NCI-H1092 (cell line): ENCODE measurements at places on chromosomes 3 and 15.

DNA sequence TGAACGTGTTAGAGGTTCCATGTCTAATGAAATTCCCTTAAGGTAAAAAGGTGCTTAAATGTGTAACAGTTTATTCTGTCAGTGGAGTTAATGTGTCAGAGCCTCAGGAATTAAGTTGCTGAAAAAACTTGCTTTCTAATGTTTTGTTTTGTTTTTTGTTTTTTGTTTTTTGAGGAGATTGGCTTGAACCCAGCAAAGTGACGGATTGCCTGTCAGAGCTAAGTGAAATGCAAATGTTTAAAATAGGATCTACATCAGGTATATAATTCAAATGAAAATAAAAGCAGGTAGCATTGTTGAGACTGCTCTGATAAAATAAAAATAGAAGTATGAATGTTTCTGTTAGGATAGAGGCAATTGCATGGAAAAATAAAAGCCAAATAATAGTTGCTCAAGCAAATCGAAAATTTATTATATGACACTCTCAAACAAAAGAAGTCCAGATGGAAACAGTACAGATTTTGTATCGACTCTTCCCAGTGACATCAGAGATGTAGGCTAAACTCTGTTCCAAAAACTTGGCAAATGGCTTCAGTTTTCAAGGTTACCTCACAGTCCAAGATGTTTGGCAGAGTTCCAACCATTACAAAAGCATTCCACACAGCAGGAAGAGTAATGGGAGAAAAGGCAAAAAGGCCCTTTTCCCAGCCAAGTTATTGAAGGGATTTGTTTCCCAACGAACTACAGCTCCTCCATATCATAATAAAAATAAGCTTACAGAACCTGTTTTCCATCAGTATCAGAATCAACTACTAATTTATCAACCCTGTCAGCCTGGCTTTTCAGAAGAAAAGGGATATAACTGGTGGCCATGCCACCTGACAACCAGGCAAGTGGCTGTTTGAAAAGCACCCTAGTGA is 291.0 kb downstream of the TBL1XR1 start:
- peak; percentile 49 for DNase-seq

GRCh38 chr3:177887475-177887874 is 648.8 kb upstream of the KCNMB2 start:
- DNase-seq = no peak

- no peak for DNase-seq
These were observed 358.9 kb downstream of the RBMS3 start for GRCh38 chr3:29639578-29640290.

GRCh38 chr15:58703610-58704009 is 45.9 kb downstream of the ADAM10 start:
- no peak for DNase-seq

- no peak for DNase-seq
These were observed 7.4 kb downstream of the TMIE start for GRCh38 chr3:46708401-46709156.

- DNase-seq = no peak
These were observed 68.0 kb upstream of the STAC start for GRCh38 chr3:36312351-36312750.

- no peak for DNase-seq
These were observed 140.7 kb downstream of the IMPG2 start for GRCh38 chr3:101179637-101180036.

GRCh38 chr3:9817436-9817835 is 7.4 kb downstream of the TTLL3 start:
- DNase-seq = no peak

DNA sequence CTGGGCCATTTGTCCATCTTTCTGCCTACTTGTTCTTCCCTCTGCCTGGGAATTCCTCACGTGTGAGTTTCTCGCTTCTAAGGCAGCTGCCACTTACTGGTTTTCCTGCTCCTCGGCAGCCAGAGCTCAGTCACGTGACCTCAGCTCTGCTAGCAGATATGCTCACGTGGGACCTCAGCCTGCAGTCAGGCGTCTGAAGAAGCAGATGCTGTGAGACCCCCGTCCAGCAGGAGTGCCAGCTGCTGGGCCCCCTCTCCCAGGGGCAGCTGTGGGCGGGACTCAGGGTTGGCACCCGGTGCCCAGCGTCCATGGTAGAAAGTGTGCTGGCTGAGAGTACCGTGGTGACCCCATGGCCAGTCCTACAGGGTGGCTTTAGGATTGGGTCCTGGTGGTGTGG is 161.3 kb upstream of the TLE3 start:
- no peak for DNase-seq

GRCh38 chr3:183255348-183255730 is 2.3 kb downstream of the B3GNT5 start:
- no peak for DNase-seq

GRCh38 chr3:73926360-73927202 is 301.8 kb upstream of the PDZRN3 start:
- DNase-seq = no peak

DNA sequence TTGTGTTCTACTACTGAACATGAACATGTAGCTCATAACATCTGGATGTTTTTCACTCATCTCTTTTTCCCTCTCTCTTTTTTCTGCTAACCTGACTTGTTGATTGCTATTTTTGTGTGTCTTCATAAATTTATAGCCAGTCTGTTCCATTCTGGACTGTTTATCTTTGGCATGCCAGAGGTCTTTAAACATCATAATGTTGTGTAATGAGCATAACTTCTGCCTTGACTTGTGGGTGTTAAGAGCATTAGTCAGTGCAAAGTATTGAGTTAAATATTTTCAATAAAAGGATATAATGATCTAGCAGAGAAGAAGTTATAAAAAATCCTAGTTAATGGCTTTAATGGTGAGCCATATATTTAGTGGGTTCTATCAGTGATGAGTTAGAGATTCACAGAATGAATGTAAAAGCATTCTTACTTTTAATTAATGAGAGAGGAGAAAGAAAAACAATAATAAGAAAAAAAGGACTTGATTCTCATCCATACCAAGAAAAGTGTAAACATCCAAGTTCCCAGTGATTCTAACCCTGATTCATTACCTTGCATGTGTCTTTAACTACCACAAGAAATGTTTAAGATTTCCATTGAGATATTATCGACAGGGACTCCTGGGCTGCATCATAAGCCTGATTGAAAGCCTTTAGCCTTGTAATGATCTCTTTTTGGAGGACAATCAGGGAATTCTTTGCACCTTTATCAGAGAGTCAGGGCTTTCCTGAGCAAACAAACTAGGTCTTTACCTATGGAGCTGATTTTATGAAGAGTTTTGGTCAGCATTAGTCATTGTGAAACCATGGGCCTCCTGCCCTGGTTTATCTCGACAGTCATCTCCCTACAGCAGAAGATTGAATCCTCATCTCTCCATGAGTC is 22.9 kb downstream of the MITF start:
- DNase-seq = no peak

GRCh38 chr3:37417297-37418082 is 243.1 kb upstream of the LRRFIP2 start:
- no peak for DNase-seq

DNA sequence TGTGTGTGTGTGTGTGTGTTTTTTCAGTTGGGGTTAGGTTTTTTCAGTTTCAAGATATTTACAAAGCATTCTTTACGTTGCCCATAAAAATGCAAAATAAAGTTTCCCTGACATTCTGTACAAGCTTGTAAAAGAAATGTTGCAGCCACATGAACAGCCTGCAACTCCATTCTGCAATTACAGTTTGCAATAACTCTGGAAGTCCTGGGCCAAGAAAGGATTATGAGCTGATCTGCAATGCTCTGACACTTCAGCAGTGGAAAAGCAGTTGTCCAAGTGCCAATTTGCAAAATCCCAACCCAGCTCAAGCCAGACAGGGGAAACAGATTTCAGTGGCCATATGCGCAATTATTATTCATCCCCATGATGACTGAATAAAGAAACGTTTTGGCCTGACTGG is 322.1 kb downstream of the MEX3B start:
- DNase-seq = no peak

DNA sequence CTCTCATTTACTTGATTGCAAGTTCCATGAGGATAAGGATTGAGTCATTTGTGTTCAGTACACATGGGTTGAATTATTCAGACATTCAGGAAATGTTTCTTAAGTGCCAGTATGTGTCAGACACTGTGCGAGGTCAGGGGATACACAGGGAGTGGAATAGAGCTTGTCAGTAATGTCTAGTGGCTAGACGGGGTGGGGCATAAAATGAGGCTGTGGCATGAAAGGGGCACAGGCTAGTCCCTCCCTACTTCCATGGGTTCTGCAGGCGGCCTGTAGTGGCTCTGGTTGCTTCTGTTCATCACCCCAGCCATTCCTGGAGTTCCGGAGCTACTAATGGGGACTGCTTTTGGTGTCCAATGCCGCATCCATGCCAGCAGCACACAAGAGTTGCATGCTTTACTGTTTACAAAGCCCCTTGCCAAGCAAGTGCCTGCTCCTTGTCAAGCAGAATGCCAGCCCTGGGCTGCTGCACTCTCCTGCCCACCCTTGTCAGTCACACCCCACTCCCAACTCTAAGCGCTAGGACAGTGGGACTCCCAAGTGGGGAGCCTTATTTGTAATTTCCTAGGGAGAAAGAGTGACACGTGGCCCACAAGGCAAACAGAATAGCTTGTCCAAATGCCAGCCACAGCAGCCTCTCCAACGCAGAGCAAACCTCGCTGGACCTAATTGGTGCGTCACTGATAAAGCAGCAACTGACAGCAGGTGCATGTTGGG is 70.8 kb downstream of the RAB11A start:
- DNase-seq = peak; percentile 75

- DNase-seq = peak; percentile 42
These were observed 57.0 kb downstream of the IQSEC1 start for GRCh38 chr3:13016083-13016720.

- no peak for DNase-seq
These were observed 381.1 kb upstream of the CNTN4 start for GRCh38 chr3:1717524-1717923.
